ENCODE measurements at places on chromosomes 4 and X.

DNA sequence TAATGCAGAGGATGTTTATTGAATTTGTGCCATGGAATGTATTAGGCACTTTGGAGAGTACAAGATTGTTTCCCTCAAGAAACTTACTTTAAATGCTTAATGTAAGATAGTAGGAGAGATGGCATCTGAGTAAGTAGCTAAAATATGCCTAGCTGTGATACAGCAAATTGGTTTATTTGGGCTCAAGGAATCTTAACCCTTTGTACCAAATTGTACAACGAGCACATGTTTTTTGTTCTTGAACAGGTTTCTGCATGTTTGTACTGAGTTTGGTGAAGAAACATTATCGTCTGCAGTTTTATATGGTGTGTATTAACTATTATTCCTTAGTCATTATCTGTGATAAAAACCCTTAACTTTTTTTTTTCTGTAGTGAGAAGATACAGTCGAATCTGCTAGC is 48.6 kb downstream of the CDS1 start:
- DNase-seq, result no peak

GRCh38 chr4:3415471-3416141 is 26.2 kb upstream of the HGFAC start:
- DNase-seq, result no peak

DNA sequence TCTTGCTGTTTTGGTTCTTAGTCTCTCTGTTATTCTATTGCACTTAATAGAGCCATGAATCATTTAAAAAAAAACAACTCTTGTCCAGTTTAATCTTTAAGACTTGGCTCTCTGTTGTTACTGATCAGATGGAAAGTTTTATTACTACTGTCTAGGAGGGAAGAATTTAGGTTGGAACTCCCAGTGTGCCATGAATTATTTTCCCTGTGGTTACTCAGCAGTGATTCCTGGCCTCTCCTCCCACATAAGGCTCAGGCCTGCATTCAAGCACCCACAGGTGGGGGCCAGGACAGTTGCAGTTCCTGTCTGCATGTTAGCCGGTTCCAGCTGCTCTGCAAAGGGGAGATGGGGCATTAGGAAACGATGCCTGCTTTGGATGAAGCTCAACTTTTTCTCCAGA is 29.8 kb upstream of the ESX1 start:
- DNase-seq, result no peak

GRCh38 chr4:1519787-1520661 is 113.8 kb upstream of the NKX1-1 start:
- DNase-seq, result no peak

GRCh38 chr4:107599841-107600240 is 120.2 kb downstream of the PAPSS1 start:
- no peak for DNase-seq

GRCh38 chr4:144647590-144647989 is 1.6 kb downstream of the HHIP start:
- no peak for DNase-seq

DNA sequence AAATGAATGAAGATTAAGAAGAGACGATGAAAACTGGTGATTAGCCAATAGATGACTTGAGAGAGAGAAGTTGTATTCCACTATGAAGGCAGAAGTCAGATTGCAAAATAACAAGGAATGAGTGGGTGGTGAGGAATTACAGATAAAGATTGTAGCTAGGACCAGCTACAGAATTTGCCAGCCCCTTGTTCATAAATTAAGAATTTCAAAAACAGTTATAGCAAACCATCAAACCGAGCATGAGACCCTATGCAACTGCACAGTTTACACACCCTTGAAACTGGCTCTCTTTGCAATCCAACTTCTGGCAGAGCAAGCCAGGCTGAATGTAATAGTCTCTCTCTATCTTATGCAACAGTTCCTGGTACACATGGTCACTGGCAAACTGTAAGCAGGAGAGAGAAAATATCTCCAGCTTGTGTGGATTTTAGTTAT is 35.2 kb downstream of the STAP1 start:
- DNase-seq, result no peak

GRCh38 chr4:28883211-28883610 is 1837.0 kb upstream of the PCDH7 start:
- DNase-seq, result no peak

- no peak for DNase-seq
Observed at GRCh38 chr4:121273191-121273590, 107.6 kb downstream of the QRFPR start.

DNA sequence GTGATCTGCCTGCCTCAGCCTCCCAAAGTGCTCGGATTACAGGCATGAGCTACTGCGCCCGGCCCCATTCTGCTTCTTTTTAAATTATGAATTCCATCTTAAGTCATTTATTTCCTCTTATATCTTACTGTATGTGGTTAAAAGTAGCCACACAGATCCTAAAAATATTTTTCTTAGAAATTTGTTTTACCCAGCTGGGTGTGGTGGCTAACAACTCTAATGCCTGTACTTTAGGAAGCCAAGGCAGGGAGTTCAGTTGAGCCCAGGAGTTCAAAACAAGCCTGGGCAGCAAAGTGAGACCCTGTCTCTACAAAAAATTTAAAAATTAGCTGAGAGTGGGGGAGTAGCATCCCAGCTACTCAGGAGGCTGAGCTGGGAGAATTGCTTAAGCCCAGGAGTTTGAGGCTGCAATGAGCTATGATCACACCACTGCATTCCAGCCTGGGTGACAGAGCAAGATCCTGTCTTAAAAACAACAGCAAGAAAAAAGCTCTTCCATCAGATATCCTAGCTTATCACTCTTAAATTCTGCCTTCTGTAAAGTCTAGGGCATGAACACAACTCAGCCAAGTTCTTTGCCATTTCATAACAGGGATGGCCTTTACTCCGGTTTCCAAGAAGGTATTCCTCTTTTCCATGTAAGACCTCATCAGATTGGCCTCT is 15.1 kb upstream of the AFF1 start:
- no peak for DNase-seq

- DNase-seq, result no peak
Observed at GRCh38 chr4:142353149-142353738, 492.9 kb downstream of the INPP4B start.

DNA sequence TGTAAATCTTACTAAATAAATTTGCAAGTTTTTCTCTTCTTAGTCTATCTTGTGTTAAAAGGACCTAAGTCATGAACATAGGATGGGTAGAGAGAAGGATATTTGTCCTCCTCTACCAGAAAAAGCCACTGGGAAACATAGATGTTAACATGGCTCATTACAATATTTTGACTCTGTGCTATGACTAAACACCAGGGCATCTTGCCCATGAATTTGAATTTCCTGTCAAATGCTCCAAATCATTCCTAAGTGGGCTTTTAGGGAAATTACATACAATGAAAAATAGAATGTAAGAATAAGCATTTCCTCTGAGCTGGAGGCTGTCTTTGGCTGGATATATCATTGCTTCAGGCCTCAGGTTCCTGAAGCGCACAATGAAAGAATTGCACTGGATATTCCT is 39.1 kb downstream of the ANOS1 start:
- DNase-seq, result no peak

- DNase-seq, result no peak
Observed at GRCh38 chrX:53084043-53084570, 1.9 kb downstream of the TSPYL2 start.

- DNase-seq, result no peak
Observed at GRCh38 chrX:104270916-104271512, 16.3 kb upstream of the ESX1 start.

- DNase-seq, result peak; percentile 63
Observed at GRCh38 chrX:154436374-154436982, 476 bp upstream of the GDI1 start.

DNA sequence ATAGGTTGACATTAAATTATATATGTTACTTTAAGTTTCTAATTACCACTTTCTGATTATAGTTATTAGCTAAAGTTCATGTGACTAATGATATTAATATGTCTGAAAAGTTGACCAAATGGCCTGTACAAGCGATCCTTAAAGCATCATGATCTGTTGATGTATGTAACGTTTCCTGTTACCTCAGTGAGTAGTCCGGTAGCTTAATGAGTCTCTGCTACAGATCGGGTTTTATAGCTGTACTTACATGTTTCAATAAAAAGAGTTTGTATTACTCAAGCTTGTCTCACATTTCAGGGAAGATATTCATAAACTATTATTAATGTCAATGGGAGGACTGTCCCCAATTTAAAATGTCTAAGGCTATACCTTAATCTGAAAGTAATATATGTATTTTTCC is 246.3 kb downstream of the PPP3CA start:
- DNase-seq, result no peak

Measured in T-helper 1 cell (primary cell).